CD4-positive, alpha-beta memory T cell (primary cell): ENCODE measurements at places on chromosomes 4 and X. TPM values are rescaled to one million over a fixed set of nuclear protein-coding genes. Genes with fewer than 3 reads are reported as not detected.

Gene CABS1
- total RNA-seq: not detected

Gene PGAM4
- total RNA-seq: not detected

Gene ELF4
- total RNA-seq: 31.3 TPM

Gene GATA1
- total RNA-seq: not detected

- H3K27ac ChIP-seq: no peak overlapping the region
- DNase-seq: no peak
- H3K4me1 ChIP-seq: no peaks in the 10 kb centered on the region
- H3K4me3 ChIP-seq: no peak overlapping the region
Observed at GRCh38 chrX:50626432-50626831, 155.8 kb upstream of the DGKK start.

DNA sequence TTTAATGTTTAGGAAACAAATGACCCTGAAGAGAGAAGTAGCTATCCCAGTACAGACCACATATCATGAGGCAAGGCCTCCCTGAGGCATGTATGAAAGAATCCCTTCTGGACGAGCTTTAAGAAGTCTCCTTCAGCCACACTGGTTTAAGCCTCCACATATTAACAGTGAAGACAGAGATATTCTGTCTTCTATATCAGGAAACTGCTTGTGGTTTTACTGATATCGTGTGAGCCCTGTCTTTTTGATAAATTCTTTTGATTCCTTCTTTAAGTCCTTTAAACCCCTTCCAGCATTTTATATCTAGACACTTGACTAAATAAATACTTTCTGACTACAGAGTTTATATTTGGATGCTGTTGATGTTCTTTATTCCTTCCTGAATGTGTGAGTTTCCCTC is 45.9 kb upstream of the GPC4 start:
- H3K4me3 ChIP-seq: no peak overlapping the region
- no peaks in the 10 kb centered on the region for H3K4me1 ChIP-seq
- no peaks in the 10 kb centered on the region for H3K27me3 ChIP-seq
- DNase-seq: no peak
- H3K36me3 ChIP-seq: no peaks in the 10 kb centered on the region
- no peak overlapping the region for H3K27ac ChIP-seq

GRCh38 chr4:105548483-105548882 is 3.9 kb upstream of the ARHGEF38 start:
- no peaks in the 10 kb centered on the region for H3K36me3 ChIP-seq
- no peak overlapping the region for H3K27ac ChIP-seq
- DNase-seq: no peak
- H3K4me1 ChIP-seq: no peaks in the 10 kb centered on the region
- H3K4me3 ChIP-seq: no peak overlapping the region

GRCh38 chrX:7247346-7247745 is 99.4 kb upstream of the PUDP start:
- no peak overlapping the region for H3K4me3 ChIP-seq
- DNase-seq: no peak
- H3K27me3 ChIP-seq: no peaks in the 10 kb centered on the region
- H3K4me1 ChIP-seq: no peaks in the 10 kb centered on the region
- no peak overlapping the region for H3K27ac ChIP-seq
